ENCODE measurements at places on chromosomes 2 and 18. TPM values are rescaled to one million over a fixed set of nuclear protein-coding genes. Genes with fewer than 3 reads are reported as not detected.

The KIAA2012 gene
- total RNA-seq = 0.68 TPM

The KHK gene
- total RNA-seq = 3.7 TPM

The CSRNP3 gene
- total RNA-seq = 43.2 TPM

The USP40 gene
- total RNA-seq = 13.4 TPM

The SPC25 gene
- total RNA-seq = 2.2 TPM

The ST6GAL2 gene
- 10.8 TPM for total RNA-seq

- ATAC-seq = no peak
Measured at GRCh38 chr2:136328207-136328795, 210.4 kb upstream of the CXCR4 start.

DNA sequence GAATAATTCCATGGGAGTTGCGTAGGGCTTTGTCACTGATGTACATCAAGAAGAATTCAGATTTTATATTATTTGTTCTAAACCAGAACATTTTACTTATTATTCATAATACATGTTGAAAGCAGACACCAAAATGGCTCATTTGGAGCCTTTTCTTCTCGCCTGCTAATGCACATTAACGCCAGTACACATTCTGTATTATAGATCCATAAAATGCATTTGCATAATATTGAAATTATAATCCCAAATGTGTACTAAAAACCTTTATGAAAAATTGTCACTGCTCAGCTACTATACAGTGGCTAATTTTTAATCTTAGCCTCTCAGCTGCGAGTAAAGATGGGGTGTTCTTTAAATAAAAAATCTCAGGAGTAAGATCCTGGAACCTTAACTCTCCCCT lies 452.2 kb upstream of the HNRNPA3 start:
- ATAC-seq = no peak

- ATAC-seq = no peak
Measured at GRCh38 chr2:234841321-234842015, 110.3 kb upstream of the SH3BP4 start.

- no peak for ATAC-seq
Measured at GRCh38 chr2:238939074-238939473, 91.2 kb downstream of the TWIST2 start.

DNA sequence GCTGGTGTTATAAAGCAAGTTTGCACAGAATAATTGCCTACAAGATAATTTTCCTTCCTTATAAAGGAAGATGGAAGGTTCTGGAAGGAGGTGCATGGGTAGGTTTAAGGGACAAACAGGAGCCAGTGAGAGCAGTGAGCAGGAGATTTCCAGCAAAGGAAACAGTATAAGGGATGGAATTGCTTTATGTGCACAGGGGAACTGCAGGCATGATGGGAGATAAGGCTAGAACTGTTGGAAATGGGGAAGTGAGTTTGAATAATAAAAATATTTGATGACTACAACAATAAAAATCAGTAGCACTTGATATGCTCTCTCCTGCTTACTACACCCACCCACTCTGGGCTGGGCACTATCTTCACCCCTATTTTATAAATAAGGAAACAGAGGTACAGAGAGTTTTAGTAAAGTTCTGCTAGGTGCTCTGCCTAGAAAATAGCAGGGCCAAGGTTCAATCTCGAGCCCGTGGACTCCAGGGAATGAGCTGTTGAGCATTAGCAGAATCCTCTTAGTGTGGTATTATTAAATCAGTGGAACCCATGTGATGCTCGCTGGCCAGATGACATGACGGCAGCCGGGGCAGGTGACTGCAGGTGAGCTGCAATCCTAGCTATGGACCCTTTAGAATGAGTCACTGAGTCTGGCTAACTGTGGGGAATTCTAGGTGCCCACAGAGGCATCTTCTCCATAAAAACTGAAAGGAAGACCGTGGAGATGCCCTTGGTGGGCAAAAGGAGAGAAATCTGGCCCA lies 302.5 kb downstream of the PIEZO2 start:
- ATAC-seq = no peak

GRCh38 chr2:18154812-18155211 lies 276.3 kb downstream of the KCNS3 start:
- ATAC-seq = no peak

GRCh38 chr18:49728542-49728941 lies 84.8 kb downstream of the ACAA2 start:
- no peak for ATAC-seq

GRCh38 chr2:199306116-199306515 lies 151.6 kb downstream of the SATB2 start:
- ATAC-seq = no peak

DNA sequence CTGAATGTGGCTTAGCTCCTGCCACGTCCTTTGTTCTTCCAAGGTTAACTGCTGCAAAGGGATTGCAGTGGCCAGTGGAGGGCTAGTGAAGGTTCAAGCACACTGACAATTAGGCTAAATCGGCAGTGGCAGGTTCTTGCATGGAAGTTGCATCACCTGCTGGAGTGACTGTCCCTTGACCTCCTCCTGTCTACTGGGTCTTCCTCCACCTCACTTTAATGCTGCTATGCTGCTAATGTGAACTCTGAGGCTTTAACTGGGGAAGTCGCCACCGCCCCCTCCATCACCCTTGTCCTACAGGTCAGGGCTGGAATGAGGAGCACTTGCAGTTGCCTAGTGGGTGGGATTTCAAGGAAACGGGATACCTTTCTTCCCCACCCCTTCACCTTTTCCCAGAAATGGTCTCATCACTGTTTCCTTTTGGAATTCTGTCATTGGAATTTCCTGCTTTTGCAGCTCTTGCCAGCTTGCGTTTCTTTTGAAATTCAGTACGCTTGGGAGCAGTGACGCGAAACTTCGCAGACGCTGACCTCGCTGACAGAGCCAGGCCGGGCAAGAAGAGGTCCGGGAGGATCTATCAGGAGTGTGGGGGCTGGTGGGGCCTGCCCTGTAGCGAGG lies 150.3 kb downstream of the SH3RF3 start:
- no peak for ATAC-seq

- no peak for ATAC-seq
Measured at GRCh38 chr2:165568361-165568760, 98.9 kb downstream of the CSRNP3 start.

- no peak for ATAC-seq
Measured at GRCh38 chr18:50469380-50469781, 90.5 kb upstream of the MAPK4 start.

GRCh38 chr2:190044866-190045265 lies 17.7 kb downstream of the MSTN start:
- ATAC-seq = no peak

DNA sequence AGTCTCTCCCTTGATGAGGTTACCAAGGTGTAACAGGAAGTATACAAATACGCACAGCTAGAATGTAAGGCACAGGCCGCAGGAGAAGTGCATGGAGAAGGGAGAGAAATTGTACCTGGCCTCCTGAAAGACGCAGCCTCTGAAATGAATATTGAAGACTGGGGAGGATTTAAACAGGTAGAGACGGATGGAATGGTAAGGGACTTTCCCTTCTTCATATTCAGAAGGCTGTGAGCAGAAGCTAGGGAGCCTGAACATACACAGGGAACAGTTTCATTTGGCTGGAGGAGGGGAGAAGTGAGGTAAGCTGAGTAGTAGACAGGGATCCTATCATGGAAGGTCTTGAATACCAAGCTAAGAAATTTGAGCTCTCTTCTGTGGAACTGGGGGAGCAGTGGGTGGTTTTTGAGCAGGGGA lies 112.7 kb downstream of the ANKRD44 start:
- ATAC-seq = no peak

DNA sequence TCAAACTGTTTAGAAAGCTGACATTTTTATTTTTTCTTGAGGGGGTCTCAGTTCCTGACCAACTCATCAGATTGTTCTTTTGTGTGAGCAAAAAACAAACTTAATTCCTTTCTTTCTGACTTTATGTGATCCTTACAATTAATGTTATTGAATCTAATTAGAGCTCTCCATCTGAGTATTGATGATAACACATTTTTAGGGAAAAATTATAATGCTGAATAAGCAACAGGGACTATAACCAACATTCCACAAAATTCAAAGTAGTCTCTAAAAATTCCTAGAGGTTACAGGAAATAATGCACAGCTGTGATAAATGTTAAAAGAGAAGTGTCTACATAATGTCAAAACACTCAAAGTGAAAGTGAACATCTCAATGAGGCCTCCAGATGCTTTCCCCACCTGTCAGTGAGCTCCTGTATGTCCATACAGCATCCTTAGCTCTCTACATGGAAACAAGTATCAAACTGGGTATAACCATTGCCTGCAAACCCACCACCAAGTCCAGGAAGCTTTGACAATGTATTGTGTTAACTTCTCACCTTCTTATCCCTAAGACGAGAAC lies 786.0 kb upstream of the SLC39A10 start:
- ATAC-seq = no peak

DNA sequence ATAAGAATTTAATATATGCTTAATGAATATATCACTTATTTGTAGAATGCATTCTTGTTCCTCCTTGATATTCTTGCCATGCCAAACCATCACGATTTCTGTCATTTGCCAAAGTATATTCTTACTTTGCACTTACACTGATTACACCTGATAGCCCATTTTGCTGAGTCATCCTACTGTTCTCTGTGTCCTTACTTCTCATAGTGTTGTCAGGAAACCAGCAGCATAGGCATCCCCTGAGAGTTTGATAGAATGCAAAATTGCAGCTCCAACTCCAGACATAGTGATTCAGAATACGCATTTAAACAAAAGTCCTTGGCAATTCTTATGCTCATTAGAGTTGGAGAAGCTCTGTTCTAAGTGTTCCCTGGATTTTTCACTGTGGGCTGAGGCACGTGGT lies 687.1 kb downstream of the DPP10 start:
- no peak for ATAC-seq

DNA sequence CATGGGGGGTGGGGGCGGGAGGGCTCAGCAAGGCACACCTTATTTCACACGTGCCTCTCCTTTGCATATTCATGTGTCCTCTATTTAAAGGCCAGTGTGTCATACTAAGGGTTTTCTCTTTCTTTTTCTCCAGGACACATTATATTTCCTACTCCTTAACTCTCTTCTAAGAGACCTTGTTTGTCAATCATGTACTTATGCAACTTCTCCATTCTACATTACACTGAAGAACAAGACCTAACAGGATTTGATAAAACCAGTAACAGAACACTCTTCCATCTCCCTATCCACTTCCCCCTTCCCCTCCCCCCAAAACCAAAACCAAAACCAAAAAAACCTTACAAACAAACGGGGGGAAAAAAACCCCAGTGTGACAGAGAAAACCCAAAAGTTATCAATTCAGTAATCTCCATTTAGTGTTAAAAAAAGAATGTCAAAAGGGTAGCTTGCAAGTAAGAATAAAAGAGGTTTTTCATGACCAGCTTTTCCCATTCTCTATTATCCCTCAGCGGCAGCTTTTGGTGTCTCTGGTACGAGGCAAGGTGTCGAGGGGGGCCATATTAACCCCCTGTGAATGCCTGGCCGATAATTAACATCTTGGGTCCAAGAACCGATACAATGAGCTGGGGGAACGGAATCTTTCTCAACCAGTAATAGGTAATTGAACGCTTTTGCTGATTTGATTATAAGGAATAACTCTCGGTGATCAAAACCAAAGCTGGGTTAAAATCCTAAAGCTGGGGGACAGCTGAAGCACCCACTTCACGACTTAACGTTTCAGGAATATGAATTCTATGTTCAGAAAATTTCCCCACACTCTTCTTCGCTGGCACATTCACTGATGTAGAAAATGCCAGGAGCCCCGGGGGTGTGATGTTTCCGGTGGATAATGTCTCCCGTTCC lies 191.0 kb upstream of the TCF4 start:
- no peak for ATAC-seq

DNA sequence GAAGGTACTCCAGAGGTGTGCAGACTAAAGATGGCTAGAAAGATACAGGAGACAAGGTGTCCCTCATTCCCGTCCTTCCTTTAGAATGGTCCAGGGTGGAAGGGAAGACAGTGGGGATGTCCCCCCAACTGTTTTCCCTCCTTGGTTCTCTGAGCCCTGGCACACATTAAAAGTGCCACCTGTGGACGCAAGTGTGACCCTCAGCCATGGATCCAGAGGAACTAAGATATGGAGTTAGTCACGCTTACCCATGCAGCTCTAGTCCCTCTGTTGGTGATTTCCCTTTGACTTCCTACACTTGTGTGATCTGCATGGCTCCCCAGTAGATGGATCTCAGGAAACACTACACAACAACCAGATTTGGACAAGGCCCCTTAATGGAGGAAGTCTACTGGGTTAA lies 113.1 kb upstream of the SRD5A2 start:
- ATAC-seq = no peak

DNA sequence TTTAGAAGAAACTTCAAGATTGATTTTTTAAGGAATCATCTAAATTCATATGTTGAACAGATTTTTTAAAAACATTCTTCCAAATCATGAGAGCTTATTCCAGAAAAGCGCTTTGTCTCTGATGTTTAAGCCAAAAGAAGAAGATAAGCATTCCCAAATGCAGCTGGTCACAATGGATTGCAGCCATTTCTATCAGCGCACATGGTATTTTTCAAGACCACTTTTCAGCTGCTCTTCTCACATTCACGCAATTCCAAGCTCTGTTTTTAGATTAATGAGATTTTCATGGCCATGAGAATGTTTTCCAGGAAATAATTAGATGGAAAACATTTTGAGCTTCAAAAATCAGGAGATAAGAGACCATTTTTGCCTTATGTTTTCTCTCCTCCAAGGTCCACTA lies 8.7 kb downstream of the OSBPL1A start:
- no peak for ATAC-seq

DNA sequence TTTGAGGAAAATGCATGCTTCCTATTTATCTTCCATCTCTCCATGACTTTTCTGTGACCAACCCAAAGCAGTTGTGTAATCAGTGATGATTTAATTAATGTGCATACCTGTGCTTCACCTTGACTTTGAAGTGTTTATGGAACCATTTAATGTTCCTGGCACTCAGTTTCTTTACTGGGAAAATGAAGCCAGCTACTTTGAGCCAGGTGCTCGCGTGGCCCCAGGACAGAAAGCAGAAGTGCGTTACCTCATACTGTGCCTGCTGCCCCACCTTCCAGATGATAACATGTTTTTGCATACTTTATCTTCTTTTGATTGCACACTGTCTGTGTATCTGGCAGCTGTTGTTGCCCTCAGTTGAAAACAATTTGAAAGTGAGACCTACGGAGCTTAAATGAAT lies 61.3 kb downstream of the PMAIP1 start:
- no peak for ATAC-seq

- ATAC-seq = no peak
Measured at GRCh38 chr2:196012314-196012713, 56.3 kb downstream of the DNAH7 start.

GRCh38 chr2:85439986-85440385 lies 21.5 kb downstream of the SH2D6 start:
- ATAC-seq = no peak

GRCh38 chr2:238015705-238016104 lies 45.1 kb upstream of the SCLY start:
- no peak for ATAC-seq

GRCh38 chr2:16361261-16361995 lies 304.2 kb downstream of the CYRIA start:
- no peak for ATAC-seq

GRCh38 chr2:116487336-116487735 lies 1327.2 kb upstream of the DDX18 start:
- no peak for ATAC-seq

GRCh38 chr18:55641486-55641885 lies 53.5 kb upstream of the TCF4 start:
- no peak for ATAC-seq

Measured in motor neuron (in vitro differentiated cells).